ENCODE measurements at places on chromosomes 7 and 10.

- no peak for DNase-seq
These were observed 52.6 kb downstream of the MCU start for GRCh38 chr10:72744566-72744965.

- no peak for DNase-seq
These were observed 205.8 kb upstream of the SHH start for GRCh38 chr7:156017916-156018700.

DNA sequence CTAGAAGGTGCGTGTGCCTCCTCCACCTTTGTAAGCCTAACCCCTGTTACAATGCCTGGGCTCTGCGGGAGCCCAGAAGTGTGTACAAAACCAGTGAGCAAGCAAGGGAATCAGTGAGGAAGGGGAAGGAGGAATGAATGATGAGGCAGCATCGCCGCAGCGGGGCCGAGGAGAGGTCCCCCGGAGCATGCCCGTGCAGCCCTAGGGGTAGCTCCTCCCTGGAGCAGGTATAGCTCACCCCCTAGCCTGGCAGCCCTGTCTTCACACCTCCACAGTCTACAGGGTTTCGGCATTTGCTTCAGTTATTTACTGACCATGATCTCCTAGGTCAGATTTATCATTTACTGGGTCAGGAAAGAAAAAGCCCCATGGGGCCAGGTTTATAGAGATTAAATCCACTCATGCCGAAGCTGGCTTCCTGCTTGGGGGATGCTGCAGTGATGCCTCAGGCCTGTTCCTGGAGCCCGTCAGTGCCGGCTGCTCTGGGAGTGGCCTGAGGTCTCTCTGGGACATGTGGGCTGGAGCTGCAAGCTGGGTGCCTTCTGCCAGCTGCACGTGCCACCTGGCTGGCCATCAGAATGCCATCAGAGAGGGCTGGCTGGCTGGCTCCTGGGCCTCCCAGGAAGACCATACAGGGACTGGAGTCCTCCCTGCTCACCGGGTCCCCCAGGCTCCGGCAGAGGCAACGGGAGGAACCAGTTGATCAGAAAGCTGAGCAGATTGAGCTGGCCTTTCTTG lies 138.9 kb downstream of the GRK5 start:
- no peak for DNase-seq

- no peak for DNase-seq
These were observed 75.3 kb upstream of the CPXM2 start for GRCh38 chr10:123966896-123967231.

DNA sequence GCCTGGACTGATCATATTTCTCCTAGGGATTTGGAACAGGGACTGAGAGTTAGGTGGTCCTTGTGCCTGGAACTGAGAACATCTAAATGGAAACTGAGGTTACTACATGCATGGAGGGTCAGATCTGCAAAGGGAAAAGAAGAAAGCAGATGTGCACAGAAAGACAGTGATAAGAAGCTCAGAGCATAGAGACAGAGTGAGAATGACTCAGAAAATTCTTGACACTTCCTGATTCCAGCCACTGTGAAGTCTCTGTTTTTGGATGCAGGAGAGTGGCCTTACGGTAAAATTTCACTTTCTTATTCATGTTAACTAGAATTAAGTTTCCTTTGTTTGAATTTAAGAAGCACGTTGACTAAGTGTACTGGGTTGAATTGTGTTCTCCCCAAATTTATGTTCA lies 241.7 kb downstream of the TMEM26 start:
- DNase-seq, result no peak
